ENCODE measurements at places on chromosomes 2 and 18.

GRCh38 chr2:174585146-174585545 lies 12.5 kb downstream of the WIPF1 start:
- DNase-seq = no peak

DNA sequence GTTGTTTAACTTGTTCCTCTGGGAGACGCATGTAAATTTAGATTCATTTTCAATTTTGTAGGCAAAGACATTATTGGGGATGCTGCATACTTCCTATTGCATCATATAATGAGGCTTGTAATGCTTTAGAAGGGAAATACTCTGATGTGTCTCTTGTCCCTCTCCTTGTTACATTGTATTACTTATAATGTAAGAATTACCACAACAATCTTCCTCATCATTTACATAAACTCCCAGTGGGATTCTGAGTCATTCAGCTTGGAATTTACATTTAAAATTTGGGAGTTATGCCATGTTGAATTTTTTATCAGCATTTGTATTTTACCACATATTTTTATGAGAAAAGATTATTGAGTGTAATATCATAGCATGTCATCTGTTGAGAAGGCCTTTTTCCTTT lies 963.4 kb upstream of the NRXN1 start:
- no peak for DNase-seq

- DNase-seq = no peak
Observed at GRCh38 chr18:27185025-27185763, at the start of gene CHST9. Gene CHST9, minus strand, starts transcription at chr18:27185308. Its CDS starts 42,499 bp downstream, at chr18:27142809.

- DNase-seq = no peak
Observed at GRCh38 chr2:162964513-162964912, 125.9 kb upstream of the KCNH7 start.

GRCh38 chr2:220228310-220229006 lies 601.0 kb downstream of the SLC4A3 start:
- no peak for DNase-seq

DNA sequence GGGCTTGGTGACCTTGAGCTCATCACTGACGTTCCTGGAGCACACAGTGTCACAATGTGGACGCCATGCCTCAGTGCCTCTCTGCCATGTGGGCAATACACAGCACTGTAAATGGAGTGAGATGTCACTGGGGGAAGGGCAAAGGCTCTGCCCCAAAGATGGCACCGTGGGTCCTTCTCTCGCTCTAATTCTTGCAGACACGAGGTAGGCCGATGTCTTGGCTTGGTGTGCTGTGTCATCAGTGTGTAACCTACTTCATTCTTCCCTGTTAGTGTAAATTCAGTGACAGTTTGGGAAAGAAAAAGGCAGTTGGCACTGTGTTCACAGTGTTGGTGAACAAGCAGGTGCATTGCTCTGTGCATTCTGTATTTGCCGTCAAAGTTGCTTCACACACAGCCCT lies 309.3 kb upstream of the MYT1L start:
- no peak for DNase-seq

GRCh38 chr2:191666732-191667131 lies 11.2 kb upstream of the NABP1 start:
- DNase-seq = no peak

DNA sequence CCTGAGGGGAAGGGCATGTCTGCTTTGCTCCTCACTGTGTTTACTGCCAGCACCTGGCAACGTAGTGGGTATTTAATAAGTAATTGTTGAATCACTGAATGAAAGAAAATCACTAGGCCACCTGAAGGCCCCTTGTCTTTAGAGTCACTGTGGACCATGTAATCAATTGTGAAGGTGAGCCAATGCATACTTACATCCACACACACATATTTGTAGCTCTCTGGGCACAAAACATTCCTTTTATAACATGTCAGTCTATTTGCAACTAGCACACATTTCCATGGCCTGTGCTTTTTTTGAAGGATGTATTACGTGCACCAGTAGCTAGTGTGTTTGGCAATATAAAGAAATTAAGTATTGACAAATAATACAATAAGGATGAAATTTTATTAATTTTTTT lies 11.2 kb downstream of the ATP8B1 start:
- no peak for DNase-seq

- no peak for DNase-seq
Observed at GRCh38 chr2:122319539-122320132, 564.2 kb downstream of the TSN start.

DNA sequence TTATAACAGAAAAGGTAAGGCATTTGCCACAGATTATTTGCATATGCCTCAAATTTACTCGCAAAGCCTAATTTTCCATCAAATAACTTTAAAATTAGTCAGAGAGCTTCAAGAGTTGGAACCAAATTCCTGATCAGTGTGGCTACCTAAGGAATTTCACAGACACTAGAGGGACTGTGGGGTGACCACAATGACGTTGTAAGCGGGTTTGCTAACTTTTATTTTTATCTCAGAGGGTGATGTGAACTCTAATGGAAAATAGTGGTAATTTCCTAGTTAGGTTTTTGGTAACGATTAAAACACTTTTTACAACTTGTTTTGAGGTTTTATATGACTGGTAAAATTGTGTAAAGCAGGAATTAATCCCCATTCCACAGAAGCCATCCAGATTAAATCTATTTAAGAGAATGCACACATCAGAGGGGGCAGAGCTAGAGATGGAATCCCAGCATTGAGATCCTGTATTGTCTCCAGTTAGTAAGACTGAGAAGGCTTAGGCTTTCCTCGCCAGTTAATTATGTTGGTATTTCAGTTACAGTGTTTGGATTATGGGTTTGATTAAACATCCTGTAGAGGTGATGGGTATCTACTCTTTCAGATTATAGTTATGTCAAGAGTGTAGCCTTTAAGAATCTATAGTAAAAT lies 129.0 kb downstream of the GPD2 start:
- no peak for DNase-seq

- DNase-seq = no peak
Observed at GRCh38 chr2:178194600-178195389, 483 bp downstream of the OSBPL6 start.

DNA sequence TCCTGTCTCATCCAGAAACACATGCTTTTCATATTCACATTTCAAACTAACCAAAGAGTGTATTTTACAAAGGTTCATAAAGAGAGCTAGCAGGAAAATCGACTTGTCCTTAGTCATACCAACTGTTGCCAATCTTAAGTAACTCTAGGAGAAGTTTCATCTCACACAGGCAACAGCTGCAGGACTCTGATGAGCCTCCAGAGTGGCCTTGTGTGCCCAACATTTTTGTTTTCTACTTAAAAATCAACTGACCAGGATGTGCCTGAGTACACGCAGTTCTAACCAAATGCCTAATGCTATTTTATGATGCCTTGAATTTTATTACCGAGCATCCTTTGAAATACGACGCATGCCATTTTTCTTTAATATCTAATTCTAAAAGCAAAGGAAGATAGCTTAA lies 595.9 kb upstream of the LRRTM4 start:
- DNase-seq = no peak

- DNase-seq = no peak
Observed at GRCh38 chr2:210687786-210688470, 131.5 kb downstream of the CPS1 start.

DNA sequence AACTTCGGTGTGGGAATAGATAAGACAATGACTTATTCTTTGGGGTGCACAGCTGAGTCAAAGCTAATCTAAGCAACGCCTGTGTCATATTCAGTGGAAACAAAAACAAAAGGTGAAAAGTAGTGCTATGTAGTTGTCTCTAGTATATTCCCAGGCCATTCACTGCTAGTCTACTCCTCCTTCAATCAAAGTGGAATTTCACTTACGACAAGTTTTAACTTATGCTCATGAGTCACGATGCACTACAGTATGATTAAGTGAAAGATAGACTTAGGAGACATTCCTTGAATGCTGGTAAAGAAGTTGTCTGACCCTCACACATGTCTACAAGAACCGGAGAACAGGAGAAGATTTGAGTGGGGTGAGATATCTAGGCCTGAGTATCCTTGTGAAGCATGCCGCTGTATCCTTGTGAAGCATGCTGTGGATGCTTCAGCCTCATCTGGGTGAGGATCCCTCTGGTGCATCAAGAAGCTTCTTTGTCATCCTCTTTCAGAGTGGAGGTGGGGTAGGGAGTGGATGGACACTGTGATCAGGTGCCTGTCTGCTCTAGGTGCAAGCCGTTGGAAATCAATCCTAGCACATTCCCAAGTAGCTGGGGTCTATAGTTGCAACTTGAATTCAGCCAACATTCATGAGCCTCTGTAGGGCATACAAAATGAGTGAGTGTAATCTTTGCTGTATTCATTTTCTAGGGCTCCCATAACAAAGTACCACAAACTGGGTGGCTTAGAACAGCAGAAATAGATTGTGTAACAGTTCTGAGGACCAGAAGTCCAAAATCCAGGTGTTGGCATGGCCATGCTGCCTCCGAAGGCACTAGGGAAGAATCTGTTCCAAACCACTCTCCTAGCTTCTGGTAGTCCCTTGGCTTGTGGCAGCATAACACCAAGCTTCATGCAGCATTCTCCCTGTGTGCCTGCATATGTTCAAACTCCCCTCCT lies 173.5 kb upstream of the FN1 start:
- no peak for DNase-seq

DNA sequence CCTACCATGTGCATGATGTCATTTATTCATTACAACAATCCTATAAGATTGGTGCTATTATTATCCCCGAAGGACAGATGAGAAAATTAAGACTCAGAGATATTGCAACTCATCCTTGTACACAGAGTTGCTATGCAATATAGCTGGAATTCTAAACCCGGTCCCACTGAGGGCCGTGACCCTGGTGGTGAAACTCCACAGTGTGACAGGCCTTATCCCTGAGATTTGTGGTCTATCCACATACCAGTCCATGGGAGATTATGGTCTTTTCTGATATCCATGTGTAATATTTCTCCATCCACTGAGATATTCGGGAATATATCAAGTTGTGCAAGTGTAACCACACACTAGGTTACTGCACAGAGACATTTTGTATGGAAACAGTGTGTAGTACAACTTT lies 305.2 kb downstream of the TXNL1 start:
- DNase-seq = no peak

DNA sequence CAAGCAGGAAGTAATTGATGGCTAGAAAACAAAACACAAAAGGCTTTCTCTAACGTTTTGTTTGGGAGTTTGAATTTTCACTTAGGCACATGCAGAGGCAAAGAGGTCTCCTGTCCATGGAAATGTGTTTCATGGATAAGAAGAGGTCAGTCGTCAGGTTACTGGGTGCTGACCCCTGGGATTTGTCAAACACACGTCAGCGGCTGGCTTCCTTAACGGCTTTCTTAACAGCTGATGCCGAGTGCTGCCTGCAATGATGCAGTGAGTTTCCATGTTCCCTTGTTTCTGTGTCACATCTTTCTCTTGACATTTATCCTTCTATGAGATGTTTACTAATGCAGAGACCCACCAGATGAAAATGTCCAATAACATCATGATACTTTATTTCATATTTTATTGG lies 31.7 kb downstream of the GPR39 start:
- no peak for DNase-seq

DNA sequence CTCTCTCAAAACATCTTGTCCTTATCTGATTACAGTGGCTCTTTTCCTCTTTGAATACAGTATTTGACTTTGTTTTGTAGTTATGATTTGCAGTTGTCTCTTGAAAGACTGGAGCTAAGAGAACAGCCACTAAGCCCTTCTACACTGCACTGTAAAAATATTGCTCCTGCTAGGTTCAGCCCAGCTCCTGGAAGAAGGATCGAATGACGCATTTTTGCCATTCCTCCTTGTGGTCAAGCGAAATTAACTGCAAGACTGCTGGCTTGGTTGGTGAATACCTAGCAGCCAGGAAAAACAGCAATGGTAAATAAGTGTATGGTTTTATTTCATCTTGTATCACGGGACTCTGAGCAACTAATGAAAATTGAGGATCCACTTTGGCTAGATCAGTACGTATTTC lies 407.8 kb upstream of the CDH2 start:
- DNase-seq = no peak

GRCh38 chr2:16256601-16257321 lies 316.4 kb downstream of the MYCN start:
- DNase-seq = no peak

- no peak for DNase-seq
Observed at GRCh38 chr2:134795765-134796164, 42.7 kb upstream of the ACMSD start.

DNA sequence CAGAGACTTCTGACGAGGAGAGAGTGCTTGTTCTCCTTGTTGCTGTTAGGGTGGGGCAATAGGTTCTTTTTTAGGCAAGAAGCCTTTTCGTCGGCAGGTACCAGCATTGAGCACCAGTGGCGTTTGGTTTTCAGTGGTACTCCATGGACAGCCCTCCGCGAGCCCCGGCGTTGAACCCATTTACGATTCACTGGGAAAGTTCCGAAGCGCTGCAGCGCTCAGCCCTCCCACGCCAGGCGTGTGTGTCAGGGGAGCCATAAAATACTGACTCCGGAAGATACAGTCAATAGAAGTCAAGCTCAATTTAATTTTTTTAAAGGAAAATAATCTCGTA lies 494 bp upstream of the ROCK1 start:
- no peak for DNase-seq

DNA sequence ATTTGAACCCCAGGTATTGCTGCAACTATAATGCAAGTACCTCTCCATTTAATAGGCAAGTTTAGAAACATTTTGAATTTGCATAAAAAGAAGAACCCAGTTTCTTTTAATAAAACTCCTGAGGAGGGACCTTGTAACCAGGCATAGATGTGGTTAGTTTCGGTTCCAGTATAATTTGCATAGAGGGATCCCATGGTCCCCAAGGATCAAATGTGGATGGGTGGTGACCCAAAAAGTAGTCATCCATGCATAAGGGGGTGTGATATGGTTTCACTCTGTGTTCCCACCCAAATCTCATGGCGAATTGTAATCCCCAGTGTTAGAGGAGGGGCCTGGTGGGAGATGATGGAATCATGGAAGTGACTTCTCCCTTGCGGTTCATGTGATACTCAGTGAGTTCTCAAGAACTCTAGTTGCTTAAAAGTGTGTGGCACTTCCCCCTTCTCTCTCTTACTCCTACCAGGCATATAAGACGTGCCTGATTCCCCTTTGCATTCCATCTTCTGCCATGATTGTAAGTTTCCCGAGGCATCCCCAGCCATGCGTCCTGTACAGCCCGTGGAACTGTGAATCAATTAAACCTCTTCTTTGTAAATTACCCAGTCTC lies 40.2 kb upstream of the SKA1 start:
- DNase-seq = no peak

GRCh38 chr18:3757361-3757760 lies 307.4 kb downstream of the TGIF1 start:
- DNase-seq = no peak

DNA sequence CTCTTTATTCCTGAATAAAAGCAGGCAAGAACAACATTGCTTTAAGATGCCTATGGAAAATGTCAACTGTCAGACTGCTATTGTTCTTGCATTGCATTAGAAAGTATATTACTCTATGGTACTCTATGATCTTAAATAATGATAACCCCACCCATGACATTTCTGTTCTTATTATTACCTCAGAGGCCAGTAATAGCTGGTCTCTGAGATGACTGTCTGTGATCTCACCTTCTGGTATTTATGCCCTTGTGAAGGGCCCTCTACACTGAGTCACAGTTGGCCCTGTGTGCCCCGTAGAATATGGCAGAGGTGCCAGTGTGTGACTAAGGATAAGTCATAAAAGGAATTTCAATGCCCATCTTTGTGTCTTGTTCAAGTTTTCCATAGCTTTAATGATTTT lies 61.0 kb downstream of the SPP2 start:
- DNase-seq = no peak

GRCh38 chr18:34493566-34494358 lies 216.3 kb upstream of the DTNA start:
- no peak for DNase-seq
